Caco-2 (cell line): ENCODE measurements at places on chromosomes 7 and 10. TPM values are rescaled to one million over a fixed set of nuclear protein-coding genes. Genes with fewer than 3 reads are reported as not detected.

Gene UPK3BL1
- total RNA-seq = 9.9 and 13.7 TPM in 2 replicates

Gene MYO3A
- not detected in 2 replicates for total RNA-seq

- no peak overlapping the region for H3K4me3 ChIP-seq
- no peaks in the 10 kb centered on the region for H3K36me3 ChIP-seq
- no peaks in the 10 kb centered on the region for H3K4me1 ChIP-seq
- no peak for DNase-seq
Observed at GRCh38 chr10:92734301-92734700, 44.5 kb downstream of the HHEX start.

Gene MCU
- total RNA-seq = 52.2 and 62.5 TPM in 2 replicates

DNA sequence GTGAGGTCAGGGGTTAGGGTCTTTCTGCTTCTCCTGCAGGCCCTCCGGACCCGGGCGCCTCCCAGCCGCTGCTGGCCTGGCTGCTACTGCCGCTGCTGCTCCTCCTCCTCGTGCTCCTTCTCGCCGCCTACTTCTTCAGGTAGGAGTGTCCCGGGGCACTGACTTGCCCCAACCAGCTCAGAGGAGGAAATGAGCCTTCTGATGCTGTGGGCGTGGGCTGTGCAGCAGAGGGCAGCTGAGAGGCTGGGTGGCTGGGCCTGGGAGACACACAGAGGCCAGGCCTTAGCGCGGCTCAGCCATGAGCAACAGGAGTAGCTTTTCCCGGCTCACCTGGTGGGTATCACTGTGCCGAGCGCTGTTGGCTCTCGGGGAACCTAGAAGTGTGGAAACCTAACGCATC lies 78.9 kb downstream of the MKI67 start:
- peak; percentile 53 for DNase-seq
- H3K4me1 ChIP-seq = no peaks in the 10 kb centered on the region
- H3K27me3 ChIP-seq = no peaks in the 10 kb centered on the region
- no peak overlapping the region for H3K27ac ChIP-seq
- H3K36me3 ChIP-seq = no peaks in the 10 kb centered on the region
- H3K4me3 ChIP-seq = no peak overlapping the region

GRCh38 chr10:69951658-69952057 lies 101.0 kb upstream of the MACROH2A2 start:
- H3K36me3 ChIP-seq = no peaks in the 10 kb centered on the region
- no peak overlapping the region for H3K4me3 ChIP-seq
- no peaks in the 10 kb centered on the region for H3K4me1 ChIP-seq
- peaks cover 3% of the 10 kb centered on the region; the same call in 1 of the 2 replicates for H3K27me3 ChIP-seq

Gene COMTD1
- total RNA-seq = 38.7 and 39.0 TPM in 2 replicates

DNA sequence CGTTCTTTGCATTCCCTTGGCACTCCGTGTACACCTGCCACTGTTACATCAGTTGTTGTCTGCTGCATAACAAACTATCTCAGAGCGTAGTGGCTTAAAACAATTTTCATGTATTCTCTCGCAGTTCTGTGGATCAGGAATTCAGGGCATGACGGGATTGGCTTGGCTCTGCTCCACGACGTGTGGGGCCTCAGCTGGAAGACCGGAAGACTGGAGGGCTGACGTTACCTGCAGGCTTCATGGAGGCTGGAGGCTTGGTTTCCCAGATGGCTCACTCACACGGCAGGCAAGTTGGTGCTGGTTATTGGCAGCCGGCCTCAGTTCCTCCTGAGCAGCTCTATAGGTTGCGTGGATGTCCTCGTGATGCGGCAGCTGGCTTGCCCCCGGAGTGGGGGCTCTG lies 25.5 kb downstream of the NYAP1 start:
- H3K4me1 ChIP-seq = peaks cover 14% of the 10 kb centered on the region
- no peaks in the 10 kb centered on the region for H3K36me3 ChIP-seq
- H3K27me3 ChIP-seq = no peaks in the 10 kb centered on the region
- no peak overlapping the region for H3K4me3 ChIP-seq
- H3K27ac ChIP-seq = no peak overlapping the region

- no peaks in the 10 kb centered on the region for H3K4me1 ChIP-seq
- no peak overlapping the region for H3K4me3 ChIP-seq
- no peak for DNase-seq
- no peaks in the 10 kb centered on the region for H3K36me3 ChIP-seq
- no peak overlapping the region for H3K27ac ChIP-seq
Observed at GRCh38 chr10:127351542-127351941, 155.2 kb upstream of the INSYN2A start.

DNA sequence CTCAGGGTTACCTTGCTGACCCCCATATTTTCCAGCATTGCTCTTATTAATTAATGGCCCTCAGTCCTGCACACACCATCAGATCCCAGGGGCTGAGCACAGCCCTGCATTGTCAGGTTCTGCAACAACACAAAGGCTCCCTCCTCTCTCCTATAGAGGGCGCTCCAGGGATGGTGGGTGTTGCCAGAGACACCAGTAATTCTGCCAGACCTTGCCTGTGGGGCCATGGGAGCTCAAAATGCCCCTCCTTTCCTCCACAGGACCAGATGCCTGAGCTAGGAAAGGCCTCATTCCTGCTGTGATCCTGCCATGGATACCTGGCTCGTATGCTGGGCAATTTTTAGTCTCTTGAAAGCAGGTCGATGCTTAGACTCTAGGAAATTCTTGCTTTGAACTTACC lies 42.8 kb upstream of the PRSS58 start:
- no peaks in the 10 kb centered on the region for H3K36me3 ChIP-seq
- no peak overlapping the region for H3K27ac ChIP-seq
- no peak overlapping the region for H3K4me3 ChIP-seq
- no peaks in the 10 kb centered on the region for H3K4me1 ChIP-seq
- H3K27me3 ChIP-seq = no peaks in the 10 kb centered on the region; the same call in 1 of the 2 replicates

DNA sequence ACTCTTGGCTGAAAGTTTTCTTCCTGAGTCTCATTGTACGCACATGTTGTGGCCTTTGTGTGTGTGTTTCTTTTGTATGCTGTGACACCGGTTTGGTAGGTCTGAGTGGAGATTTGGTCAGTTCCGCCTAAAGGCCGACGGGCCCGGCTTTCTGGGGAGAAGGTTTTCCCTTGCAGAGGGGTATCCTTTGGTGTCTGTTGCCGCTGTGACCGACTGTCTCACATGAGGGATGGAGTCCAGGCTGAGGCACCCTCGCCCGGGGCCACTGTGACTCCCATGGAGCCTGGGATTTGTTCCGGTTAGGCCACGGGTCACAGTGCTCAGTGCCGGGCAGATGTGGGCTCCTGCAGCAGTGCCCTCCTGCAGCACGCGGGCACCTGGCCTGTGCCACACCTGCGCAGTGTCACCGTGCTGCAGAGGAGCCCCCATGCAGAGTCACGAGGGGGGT lies 19.4 kb downstream of the INPP5A start:
- H3K4me3 ChIP-seq = no peak overlapping the region
- H3K27ac ChIP-seq = no peak overlapping the region
- DNase-seq = no peak
- no peaks in the 10 kb centered on the region for H3K36me3 ChIP-seq
- H3K27me3 ChIP-seq = no peaks in the 10 kb centered on the region
- H3K4me1 ChIP-seq = peaks cover 4% of the 10 kb centered on the region

- H3K4me3 ChIP-seq = no peak overlapping the region
- no peaks in the 10 kb centered on the region for H3K36me3 ChIP-seq
- no peaks in the 10 kb centered on the region for H3K27me3 ChIP-seq
- no peaks in the 10 kb centered on the region for H3K4me1 ChIP-seq
- DNase-seq = no peak
Observed at GRCh38 chr10:42477170-42477569, 161.2 kb downstream of the ZNF33B start.

- H3K4me3 ChIP-seq = peak overlapping the region; percentile 90
- H3K27ac ChIP-seq = peak overlapping the region; percentile 85
- peak; percentile 42 for DNase-seq
- H3K27me3 ChIP-seq = no peaks in the 10 kb centered on the region
- no peaks in the 10 kb centered on the region for H3K36me3 ChIP-seq
Observed at GRCh38 chr10:28677888-28678686, 766 bp downstream of the BAMBI start.

DNA sequence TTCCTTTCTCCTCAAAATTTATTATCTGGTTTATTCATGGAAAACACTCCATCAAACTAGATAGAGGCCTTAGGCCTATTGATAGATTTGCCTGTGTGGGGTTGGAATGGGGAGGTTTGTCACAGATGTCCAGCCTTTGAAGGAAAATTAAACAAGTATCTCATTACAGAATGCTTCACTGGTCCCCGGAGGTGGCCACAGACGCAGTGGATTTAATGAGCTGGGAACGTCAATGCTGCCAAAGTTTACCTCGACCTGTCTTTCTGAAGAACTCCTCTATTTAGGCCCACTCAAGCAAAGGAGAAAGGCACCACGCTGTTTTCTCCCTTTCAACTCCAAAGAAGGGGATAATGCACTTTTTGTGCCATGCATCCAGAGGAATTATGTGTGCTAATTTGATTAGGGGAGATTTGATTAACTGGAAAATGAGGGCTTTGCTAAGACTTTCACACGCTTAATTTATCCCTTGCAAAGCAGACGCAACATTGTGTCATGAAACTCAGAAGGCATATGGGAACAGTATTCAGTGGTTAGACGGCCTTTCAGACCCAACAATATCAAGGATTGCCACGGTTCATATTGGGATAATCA lies 558.8 kb upstream of the GALNT17 start:
- H3K4me3 ChIP-seq = no peak overlapping the region
- no peak overlapping the region for H3K27ac ChIP-seq
- H3K4me1 ChIP-seq = peaks cover 28% of the 10 kb centered on the region
- no peaks in the 10 kb centered on the region for H3K36me3 ChIP-seq
- DNase-seq = no peak
- no peaks in the 10 kb centered on the region for H3K27me3 ChIP-seq

- no peaks in the 10 kb centered on the region for H3K27me3 ChIP-seq
- no peak for DNase-seq
- no peak overlapping the region for H3K27ac ChIP-seq
- H3K4me3 ChIP-seq = no peak overlapping the region
- peaks cover 17% of the 10 kb centered on the region for H3K4me1 ChIP-seq
Observed at GRCh38 chr10:11504566-11505285, 106.7 kb downstream of the USP6NL start.

- H3K4me1 ChIP-seq = peaks cover 4% of the 10 kb centered on the region; the same call in 1 of the 2 replicates
- H3K27ac ChIP-seq = no peak overlapping the region
Observed at GRCh38 chr7:17084166-17084475, 202.3 kb upstream of the AGR3 start.

Gene GPNMB
- 0.79 and 1.2 TPM in 2 replicates for total RNA-seq

Gene ARMH3
- 17.4 and 20.0 TPM in 2 replicates for total RNA-seq

Gene ZNF488
- 5.6 and 8.7 TPM in 2 replicates for total RNA-seq

Gene THSD7A
- 0.05 TPM in 2 replicates for total RNA-seq

Gene SH2D4B
- total RNA-seq = 0.09 and 0.23 TPM in 2 replicates

DNA sequence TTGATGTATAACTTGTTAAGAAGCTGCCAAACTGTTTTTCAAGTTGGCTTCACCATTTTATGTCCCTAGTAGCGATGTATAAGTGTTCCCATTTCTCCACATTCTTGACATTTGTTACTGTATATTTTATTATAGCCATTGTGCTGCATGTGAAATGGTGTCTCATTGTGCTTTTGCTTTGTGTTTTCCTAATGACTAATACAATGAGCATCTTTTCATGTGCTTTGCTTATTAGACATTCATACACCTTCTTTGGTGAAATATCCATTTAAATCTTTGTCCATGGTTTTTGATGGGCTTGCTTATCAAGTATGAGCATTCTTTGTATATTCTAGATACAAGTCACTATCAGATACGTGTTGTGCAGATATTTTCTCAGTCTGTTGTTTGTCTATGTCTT lies 203.0 kb downstream of the CCSER2 start:
- H3K27ac ChIP-seq = no peak overlapping the region
- no peaks in the 10 kb centered on the region for H3K27me3 ChIP-seq
- no peaks in the 10 kb centered on the region for H3K4me1 ChIP-seq
- H3K36me3 ChIP-seq = no peaks in the 10 kb centered on the region
- no peak for DNase-seq

DNA sequence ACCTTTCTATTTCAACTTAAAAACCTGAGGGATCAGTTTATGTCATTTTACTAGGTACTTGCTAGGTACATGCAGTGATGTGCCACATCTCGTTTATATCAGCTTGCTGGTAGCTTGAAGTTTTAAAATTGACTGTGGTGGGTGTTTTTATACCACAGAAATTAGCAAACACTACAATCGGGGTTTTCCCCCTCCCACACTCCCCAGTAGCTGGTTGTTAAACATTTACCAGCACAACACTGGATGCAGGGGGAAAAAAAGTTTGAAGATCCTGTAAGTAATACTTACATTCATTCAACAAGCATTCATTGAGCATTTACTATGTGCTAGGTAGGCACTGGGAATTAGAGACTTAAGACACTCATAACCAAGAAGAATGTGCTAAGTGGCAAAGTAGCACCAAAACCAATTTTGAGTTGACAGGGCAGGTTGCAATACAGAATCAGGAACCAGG lies 32.6 kb downstream of the USP6NL start:
- H3K27me3 ChIP-seq = no peaks in the 10 kb centered on the region
- 0 out of 2 replicates have a peak, but pooled peaks cover 4% of the 10 kb centered on the region for H3K4me1 ChIP-seq
- no peaks in the 10 kb centered on the region for H3K36me3 ChIP-seq
- no peak overlapping the region for H3K4me3 ChIP-seq
- no peak for DNase-seq
- H3K27ac ChIP-seq = no peak overlapping the region

DNA sequence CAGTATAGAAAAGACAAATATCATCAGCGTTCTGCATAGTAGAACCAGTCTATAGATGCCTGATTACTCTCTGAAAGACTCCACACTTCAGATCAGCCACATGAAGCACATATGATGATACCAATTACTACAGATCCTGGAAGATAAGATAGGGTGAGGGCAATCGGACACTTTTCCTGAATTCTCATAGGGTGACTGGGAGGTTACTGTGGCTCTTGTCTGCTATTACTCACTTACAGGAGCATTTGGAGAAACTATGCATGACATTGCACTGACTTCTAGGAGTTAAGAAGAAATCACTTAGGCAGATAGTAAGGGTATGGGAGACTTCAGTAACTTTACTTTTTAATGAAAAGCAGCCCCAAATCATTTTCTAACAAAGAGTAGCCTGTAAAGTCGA lies 1140.9 kb downstream of the XPNPEP1 start:
- DNase-seq = no peak
- H3K27ac ChIP-seq = no peak overlapping the region
- no peak overlapping the region for H3K4me3 ChIP-seq
- H3K36me3 ChIP-seq = no peaks in the 10 kb centered on the region

GRCh38 chr7:102170393-102170970 lies 116.2 kb upstream of the SH2B2 start:
- no peaks in the 10 kb centered on the region for H3K4me1 ChIP-seq
- H3K4me3 ChIP-seq = no peak overlapping the region
- peak overlapping the region; percentile 41 for H3K27ac ChIP-seq

Gene SPOCK2
- 1.6 and 3.0 TPM in 2 replicates for total RNA-seq

Gene NCOA4
- total RNA-seq = 139 and 142 TPM in 2 replicates

- no peak overlapping the region for H3K4me3 ChIP-seq
- DNase-seq = no peak
- H3K36me3 ChIP-seq = no peaks in the 10 kb centered on the region
- H3K27me3 ChIP-seq = no peaks in the 10 kb centered on the region
Observed at GRCh38 chr7:158028290-158028941, 559.2 kb downstream of the PTPRN2 start.
